ENCODE measurements at places on chromosomes 1 and 21. TPM values are rescaled to one million over a fixed set of nuclear protein-coding genes. Genes with fewer than 3 reads are reported as not detected.

DNA sequence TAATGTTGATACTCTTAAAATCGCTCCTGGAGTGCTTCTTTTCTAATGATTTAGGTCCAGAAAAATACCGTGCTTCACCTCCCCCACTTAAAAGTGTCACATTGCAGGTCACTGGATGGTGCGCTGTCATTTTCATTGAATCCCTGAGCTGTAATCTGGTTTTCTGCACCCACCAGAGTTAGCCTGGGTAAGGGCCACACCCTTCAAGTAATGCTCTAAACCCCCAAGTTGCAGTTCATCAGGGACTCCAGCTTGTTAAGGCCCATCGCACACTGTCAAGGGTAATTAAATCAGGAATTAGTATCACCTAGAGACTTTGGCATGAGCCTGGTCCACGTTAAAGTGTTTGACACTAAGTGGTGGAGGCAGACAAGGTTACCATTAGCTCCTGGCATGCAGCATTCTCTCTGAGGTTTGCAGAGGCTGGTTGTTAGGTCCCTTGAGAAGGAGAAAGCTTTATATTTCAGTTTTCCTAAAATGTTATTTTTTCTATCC is 34.0 kb downstream of the ASTN1 start:
- no peak for DNase-seq

CIART gene
- total RNA-seq: 6.2 TPM

DHCR24 gene
- total RNA-seq: 674 TPM

F3 gene
- 62.4 TPM for total RNA-seq

- peak; percentile 94 for DNase-seq
Measured at GRCh38 chr1:232630047-232630893, at the start of gene SIPA1L2. TSS of gene SIPA1L2 (minus strand) at chr1:232630133. CDS start at chr1:232515339, 114,794 bp downstream.
